Stimulated activated CD8-positive, alpha-beta memory T cell treated with anti-CD3 and anti-CD28 coated beads, Interleukin-4, amount 100 ng/mL, for 24 hours (primary cell): ENCODE measurements at places on chromosomes 6 and 20.

DNA sequence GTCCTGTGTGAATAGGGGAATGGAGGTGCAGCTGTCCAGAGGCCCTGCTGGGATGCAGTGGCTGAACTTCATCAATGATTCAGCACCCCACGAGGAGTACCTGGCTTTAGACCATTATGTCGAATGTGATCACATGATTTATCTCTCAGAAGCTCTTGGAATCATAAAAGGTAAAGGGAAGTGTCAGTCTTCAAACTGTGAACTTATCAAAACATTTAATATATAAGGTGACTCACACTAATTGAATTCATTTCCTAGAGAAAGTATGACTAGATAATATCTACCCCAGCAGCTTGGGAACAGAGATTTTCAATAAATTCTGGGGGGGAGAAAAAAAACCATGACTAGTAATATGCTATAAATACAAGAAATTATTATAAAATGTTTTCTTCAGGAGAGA lies 29.5 kb downstream of the ALDH8A1 start:
- no peak for DNase-seq

- no peak for DNase-seq
Measured at GRCh38 chr6:91043751-91044150, 456.9 kb upstream of the MAP3K7 start.

- DNase-seq, result no peak
Measured at GRCh38 chr6:162581988-162582780, 145.4 kb downstream of the PRKN start.

GRCh38 chr20:39535301-39535700 lies 573.2 kb downstream of the DHX35 start:
- no peak for DNase-seq

DNA sequence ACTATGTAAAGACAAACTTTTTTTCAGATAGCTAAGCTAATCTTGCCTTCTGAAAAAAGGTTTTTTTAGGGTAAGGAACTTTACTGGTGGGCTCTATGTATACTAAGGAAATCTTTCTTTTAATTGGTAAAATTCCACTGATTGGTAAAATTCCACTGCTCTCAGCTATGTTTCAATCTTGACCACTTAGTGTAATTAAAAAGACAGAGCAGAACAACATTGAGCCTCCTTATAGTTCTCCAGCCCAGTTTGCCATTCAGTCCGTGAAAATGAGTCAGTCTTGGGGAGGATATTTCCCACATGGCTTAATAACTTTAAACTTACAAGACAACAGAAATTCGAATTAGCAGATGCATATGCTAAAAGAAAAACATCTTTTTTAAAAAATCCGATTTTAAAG lies 92.7 kb downstream of the EYA4 start:
- DNase-seq, result no peak

DNA sequence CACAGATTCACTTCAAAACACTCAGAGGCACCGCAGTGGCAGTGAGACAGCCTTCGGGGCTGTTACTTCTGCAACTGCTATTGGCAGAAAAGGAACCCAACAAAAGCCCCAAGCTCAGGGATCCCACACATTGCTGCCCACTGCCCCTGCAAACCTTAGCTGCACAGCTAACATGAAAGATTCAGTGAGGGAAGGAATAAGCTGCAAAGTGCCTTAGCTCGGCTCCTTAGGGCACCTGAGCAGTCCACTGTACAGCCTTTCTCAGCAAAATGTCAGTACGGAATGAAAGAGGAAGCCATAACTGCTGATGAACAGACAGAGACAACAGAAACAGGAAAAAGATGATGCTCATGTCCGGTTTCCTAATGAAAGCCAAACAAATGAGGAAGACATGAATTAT lies 179.7 kb upstream of the SHLD1 start:
- no peak for DNase-seq
